Activated T-cell treated with anti-CD3 and anti-CD28 coated beads, Interleukin-2, amount 50 U/mL, for 72 hours (primary cell): ENCODE measurements at places on chromosomes 1 and 21. TPM values are rescaled to one million over a fixed set of nuclear protein-coding genes. Genes with fewer than 3 reads are reported as not detected.

DNA sequence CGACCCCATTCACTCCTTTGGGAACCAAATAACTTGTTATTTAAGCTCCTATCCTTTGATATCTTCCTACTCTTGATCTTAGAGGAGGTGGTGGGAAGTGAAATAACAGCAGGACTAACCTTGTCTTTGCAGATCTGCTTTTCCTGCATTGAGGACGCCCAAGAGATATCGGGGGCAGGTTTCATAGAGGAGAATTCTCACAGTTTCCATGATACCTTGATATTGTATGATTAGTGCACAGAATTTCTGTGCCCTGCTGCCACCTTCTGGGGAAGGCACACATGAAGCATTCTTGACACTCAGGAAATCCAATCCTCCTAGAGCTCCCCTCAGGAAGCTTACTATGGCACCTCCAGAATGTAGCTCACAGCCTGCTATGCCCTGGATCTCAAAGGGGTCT, 1.6 kb downstream of the CD1B start:
- no peak for DNase-seq

DNA sequence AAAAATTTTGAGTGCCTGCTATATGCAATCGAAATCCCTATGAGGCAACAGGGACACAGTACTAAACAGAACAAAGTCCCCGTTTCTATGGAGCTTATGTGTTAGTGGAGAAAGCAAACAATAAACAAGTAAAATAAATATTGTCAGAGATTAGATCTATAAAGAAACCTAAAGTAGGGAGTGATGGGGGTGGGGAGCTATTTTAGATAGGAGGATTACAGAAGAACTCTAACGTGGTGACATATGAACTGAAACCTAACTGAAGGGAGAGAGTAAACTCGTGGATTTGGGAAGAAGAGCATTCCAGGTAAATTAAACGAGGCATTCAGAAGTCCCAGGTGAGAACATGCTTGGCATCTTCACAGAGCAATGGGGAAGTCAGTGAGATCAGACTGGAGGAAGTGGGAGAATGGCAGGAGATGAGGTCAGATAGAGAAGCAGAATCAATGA, 154.5 kb downstream of the DENND1B start:
- DNase-seq, result no peak

The LCE3A gene
- total RNA-seq, result not detected

The TTC24 gene
- total RNA-seq, result 14.7 TPM

GRCh38 chr1:162629077-162629627, 3.1 kb upstream of the DDR2 start:
- no peak for DNase-seq

The ADORA3 gene
- not detected for total RNA-seq
